ENCODE measurements at places on chromosomes 4 and X.
A peak's percentile ranks its signal among the peaks of the same experiment; 100 is the strongest.

- DNase-seq, result no peak
These were observed 24.5 kb upstream of the VEGFC start for GRCh38 chr4:176817204-176817603.

GRCh38 chr4:162684371-162684700 is 482.4 kb downstream of the NAF1 start:
- no peak for DNase-seq

DNA sequence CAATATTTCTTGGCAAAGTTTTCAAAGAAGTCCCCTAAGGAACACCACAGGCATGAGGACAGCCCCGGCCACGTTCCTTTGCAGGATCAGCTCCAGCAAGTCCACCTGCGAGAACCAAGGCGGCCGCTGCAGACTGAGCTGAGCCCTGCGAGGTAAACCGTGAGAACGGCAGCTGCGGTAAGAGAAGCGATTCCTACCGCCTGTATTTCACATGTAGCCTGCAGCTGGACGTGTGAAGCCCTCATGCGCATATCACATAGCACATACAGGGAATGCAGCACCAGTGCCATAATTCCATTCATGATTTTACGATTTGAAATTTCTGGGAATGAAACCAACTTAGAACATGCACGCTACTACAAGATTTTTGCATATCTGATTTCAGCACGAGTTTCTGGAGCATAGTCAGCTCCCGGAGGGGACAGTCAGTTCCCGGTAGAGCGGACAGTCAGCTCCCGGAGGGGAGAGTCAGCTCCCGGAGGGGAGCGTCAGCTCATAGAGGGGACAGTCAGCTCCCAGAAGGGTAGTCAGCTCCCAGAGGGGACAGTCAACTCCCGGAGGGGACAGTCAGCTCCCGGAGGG is 41.7 kb downstream of the FGFRL1 start:
- DNase-seq, result no peak

GRCh38 chr4:112145790-112146501 is 692 bp downstream of the FAM241A start:
- DNase-seq, result peak; percentile 14

DNA sequence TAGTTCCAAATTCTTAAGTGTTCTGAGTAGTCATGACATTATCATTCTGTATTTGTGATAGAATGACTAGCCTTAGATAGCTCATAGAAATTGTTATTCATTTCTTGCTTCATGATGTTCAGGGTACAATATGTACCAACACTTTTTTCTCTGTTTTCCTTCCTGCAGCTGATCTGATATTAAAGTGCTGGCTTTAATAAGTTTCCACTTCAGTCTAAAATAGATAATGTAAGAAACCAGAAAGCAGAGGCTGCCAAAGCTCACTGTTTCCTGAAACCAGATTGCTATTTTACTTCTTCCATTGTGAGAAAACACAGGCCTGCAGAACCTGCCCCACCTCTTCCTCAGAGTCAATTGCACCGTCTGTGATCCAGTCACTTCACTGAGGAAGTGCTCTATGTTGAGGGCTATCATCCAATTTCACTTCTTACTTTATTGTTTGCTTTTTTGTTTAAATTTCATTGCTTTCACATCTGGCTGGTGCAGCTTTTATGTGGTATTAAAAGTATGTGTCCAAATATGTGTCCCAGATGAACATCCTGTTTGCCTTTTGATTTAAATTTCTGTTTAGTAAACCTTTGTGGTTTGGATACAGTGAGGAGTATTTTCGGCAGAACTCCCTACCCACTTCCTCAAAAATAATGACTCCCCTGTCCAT is 652.1 kb downstream of the ANKRD50 start:
- DNase-seq, result peak; percentile 22

DNA sequence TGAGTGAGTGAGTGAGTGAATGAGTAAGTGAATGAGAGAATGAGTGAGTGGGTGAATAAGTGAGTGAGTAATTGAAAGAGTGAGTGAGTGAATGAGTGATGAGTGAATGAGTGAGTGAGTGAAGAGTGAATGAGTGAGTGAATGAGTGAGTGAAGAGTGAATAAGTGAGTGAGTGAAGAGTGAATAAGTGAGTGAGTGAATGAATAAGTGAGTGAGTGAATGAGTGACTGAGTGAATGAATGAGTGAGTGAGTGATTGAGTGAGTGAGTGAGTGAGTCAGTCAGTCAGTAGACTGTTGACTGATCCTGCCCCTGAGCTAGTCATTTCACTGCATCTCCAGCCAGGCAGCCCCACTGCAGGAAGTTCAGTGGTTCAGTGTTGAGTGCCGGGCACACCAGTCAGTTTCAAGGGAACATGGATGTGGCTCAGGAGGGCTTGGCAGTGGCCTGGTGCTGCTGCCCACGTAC is 228.4 kb upstream of the PSAPL1 start:
- DNase-seq, result no peak

- DNase-seq, result no peak
These were observed 11.4 kb upstream of the RELL1 start for GRCh38 chr4:37697566-37697965.

- DNase-seq, result no peak
These were observed 103.5 kb upstream of the ENPEP start for GRCh38 chr4:110372485-110372884.

- DNase-seq, result no peak
These were observed 93.4 kb downstream of the RS1 start for GRCh38 chrX:18578546-18578945.

GRCh38 chr4:175215657-175216056 is 297.5 kb downstream of the ADAM29 start:
- no peak for DNase-seq

- no peak for DNase-seq
These were observed 36.5 kb downstream of the TMPRSS11B start for GRCh38 chr4:68209003-68209402.

GRCh38 chr4:122766950-122767349 is 34.4 kb downstream of the BBS12 start:
- no peak for DNase-seq

- DNase-seq, result no peak
These were observed 234.9 kb upstream of the GIMD1 start for GRCh38 chr4:106603471-106603870.

- peak; percentile 13 for DNase-seq
These were observed 490 bp downstream of the RWDD4 start for GRCh38 chr4:183658362-183659028.

- DNase-seq, result no peak
These were observed 388.6 kb upstream of the MAGEB2 start for GRCh38 chrX:29826742-29827141.

- DNase-seq, result peak; percentile 66
These were observed 691 bp upstream of the IGFBP7 start for GRCh38 chr4:57110640-57111511.

GRCh38 chr4:40183615-40184411 is 13.0 kb upstream of the RHOH start:
- DNase-seq, result no peak

DNA sequence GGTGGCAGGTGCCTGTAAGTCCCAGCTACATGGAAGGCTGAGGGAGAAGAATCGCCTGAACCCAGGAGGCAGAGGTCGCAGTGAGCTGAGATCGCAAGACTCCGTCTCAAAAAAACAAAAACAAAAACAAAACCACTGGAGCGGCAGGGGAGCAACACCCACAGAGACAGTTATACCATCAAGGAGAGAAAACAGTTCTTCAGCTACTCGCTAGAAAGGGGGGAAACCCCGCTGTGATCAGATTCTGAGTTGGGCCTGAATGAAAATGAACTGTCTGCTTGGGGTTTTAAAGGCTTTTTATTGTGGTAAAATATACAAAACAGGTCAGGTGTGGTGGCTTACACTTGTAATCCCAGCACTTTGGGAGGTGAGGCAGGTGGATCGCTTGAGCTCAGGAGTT is 16.8 kb upstream of the IRAK1 start:
- DNase-seq, result no peak

- no peak for DNase-seq
These were observed 140.6 kb upstream of the TENM3 start for GRCh38 chr4:182102576-182102975.

GRCh38 chr4:170012629-170012958 is 13.6 kb downstream of the MFAP3L start:
- DNase-seq, result no peak

DNA sequence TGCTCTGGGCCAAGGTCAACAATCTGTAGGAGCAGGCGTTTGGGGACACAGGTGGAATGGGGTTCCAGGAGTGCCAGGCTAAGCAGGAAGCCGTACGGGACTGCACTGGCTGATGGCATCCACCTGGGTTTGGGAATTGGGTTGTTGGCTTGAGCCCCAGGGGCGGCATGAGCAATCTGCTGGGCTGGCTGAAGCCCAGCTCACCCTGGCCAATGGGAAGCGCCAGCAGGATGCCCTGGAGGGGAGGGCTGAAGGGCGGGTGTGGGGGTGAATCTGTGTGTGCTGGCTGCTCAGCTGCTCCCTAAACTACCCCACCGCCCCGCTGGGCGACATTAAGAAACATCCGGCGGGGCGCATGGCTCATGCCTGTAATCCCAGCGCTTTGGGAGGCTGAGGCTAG is 8.9 kb upstream of the RGS12 start:
- no peak for DNase-seq

GRCh38 chrX:16617382-16617781 is 32.6 kb upstream of the S100G start:
- DNase-seq, result no peak

DNA sequence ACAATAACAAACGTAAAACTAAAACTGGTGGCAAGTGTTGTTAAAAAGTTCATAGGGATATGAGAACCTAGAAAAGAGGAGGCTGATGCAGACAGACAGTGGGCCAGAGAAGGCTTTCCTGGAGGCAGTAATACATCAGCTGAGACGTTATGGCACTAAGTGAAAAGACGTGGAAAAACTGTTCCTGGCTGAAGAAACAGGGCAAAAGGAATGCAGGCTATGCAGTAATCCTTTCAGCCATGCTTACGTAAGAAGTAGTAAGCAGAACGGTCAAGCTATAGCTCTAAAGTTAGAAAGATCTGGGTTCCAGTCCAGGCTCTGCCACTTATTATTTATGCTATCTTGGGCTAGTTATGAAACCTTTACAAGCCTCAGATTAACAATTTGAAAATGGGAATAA is 6.4 kb downstream of the LAMTOR3 start:
- DNase-seq, result no peak

DNA sequence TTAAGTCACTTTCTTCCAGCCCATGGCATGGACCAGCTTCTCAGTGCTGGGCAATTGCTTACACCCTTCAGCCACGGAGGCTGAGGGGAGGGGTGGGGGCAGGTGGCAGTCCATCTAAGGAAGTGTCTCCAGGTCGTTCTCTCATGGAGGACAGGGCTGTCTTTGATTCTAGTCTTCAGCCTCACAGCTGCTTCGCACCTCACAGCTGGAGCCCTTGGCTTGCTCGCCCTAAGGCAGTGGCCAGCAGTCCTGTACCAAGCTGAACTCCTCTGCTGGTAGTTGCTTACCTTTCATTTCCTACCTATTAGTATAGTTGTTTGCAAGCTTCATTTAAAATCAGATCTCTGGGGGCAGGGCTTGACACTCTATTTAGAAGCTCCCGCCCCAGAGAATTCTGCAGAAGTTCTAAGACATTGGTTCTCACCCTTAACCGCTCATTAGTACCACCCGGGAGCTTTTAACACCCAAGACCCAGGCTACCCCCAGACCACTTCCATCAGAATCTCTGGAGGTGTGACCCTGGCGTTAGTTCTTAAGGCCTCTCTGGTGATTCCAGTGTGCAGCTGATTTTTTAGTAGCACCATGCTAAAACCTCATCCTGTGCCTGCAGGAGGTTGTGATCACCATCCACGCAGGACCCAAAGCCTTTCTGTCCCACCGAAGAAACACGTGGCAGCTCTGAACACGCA is 386.8 kb downstream of the UNC5C start:
- DNase-seq, result no peak
